Effector CD4-positive, alpha-beta T cell (primary cell): ENCODE measurements at places on chromosomes 6 and 20.

GRCh38 chr6:113475392-113475791 lies 381.8 kb upstream of the MARCKS start:
- DNase-seq: no peak

DNA sequence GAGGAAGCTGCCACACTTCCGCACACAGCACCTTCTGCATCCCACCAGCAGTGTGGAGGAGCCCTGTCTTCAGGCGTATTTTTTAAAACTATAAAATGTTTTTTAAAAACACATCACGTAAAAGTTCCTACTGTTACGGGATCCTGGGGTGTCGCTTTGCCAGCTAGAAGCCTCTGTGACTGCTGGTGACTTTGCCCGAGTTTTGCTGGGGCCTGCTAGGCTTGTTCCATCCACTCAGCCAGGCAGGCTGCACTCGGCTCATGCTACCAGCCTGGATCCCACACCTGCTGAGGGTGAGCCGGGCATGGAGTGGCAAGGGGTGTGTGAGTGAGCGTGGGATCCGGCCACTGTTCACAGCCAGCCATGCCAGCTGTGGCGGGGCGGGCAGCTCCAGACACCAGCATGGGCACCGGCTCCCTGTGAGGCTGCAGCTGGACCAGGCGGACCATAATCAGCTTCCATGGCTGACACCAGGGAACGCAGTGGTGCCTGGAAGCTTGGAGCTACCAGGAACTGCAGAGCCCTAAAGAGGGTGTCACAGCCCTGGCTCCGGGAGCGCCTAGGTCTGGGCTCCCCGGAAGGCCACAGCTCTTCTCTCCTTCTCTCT lies 12.3 kb upstream of the SLCO4A1 start:
- no peak for DNase-seq

- no peak for DNase-seq
Observed at GRCh38 chr20:25043499-25044260, 14.3 kb downstream of the ACSS1 start.

GRCh38 chr20:37516811-37517750 lies 4.0 kb upstream of the NNAT start:
- no peak for DNase-seq

DNA sequence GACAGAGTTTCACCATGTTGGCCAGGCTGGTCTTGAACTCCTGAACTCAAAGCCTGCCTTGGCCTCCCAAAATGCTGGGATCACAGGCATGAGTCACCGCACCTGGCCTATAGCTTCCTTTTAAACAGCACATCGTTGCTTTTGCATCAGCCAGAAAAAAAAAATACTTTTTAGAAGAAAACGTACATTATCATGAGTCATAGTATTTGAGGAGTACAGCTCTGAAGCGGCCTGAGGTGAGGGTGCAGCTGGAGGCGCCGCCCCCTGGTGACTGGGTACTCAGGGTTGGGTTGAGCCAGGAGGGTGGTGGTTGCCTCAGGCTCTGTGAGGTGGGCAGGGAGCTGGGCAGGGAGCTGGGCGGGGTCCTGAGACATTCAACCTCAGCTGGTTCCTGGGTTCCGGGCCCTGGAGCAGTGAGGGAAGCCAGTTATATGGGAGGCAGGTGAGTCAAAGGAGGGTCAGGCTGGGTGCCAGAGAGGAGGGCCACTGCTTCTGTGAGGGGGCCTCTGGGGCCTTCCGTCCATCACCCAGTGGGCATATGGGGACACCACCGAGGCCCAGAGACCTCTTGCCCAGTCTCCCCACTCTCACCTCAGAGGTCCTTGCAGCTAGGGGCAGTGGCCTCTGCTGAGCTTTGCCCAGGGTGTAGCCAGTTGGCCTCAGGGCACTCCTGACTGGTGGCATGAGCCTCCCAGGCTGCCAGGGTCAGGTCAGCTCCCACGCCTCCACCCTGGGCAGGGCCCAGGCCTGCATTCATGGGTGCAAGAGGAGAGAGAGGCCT lies 11.7 kb upstream of the ID1 start:
- no peak for DNase-seq

DNA sequence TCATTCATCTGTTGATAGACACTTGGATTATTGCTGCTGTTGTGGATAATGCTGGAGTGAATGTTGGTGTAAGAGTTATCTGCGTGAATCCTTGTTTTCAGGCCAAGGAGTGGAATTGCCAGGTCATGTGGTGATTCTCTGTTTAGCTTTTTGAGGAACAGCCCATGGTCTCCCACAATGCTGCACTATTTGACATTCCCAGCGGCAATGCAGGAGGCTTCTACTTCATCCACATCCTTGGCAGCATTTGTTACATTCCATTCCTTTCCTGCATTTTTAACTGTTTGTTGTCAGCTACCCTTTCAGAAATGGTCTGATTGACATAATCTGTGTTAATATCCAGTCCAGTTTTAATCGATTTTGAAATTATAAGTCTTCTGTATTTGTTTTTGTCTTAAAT lies 51.7 kb upstream of the CLDN20 start:
- no peak for DNase-seq

- DNase-seq: no peak
Observed at GRCh38 chr6:110662490-110663211, 152.6 kb downstream of the CDK19 start.

DNA sequence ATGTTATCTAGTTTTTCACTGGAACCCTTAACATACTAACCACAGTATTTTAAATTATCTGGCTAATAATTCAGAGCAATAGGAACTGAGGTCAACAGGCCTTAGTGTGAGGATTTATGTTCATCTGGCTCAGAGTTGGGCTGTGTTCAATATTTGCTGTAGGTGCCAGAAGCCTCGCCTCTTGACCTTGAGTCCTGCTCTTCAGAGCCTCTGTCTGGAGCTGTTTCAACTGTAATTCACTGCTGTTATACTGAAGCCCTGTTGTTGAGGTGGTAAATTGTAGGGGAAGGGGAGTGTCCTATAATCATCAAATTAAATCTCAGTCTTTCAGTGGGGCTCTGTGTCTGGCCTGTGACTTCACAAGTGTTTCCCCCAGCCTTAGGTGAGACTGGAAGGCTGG lies 184.4 kb downstream of the CDH26 start:
- DNase-seq: no peak

- DNase-seq: no peak
Observed at GRCh38 chr6:35360349-35361138, 18.2 kb downstream of the PPARD start.

GRCh38 chr20:44218446-44218845 lies 7.9 kb upstream of the OSER1 start:
- DNase-seq: peak; percentile 47
